Aorta (tissue), 5 donors: ENCODE measurements at places on chromosomes 6 and 20. TPM values are rescaled to one million over a fixed set of nuclear protein-coding genes. Genes with fewer than 3 reads are reported as not detected.

The LRRN4 gene
- not detected for total RNA-seq

The MEP1A gene
- total RNA-seq, result not detected

The HSPA1L gene
- 1.9 TPM for total RNA-seq

The RIN2 gene
- total RNA-seq, result 67.0 TPM

The CCN2 gene
- 1,507 TPM for total RNA-seq

The CCN6 gene
- total RNA-seq, result not detected

The XPO5 gene
- total RNA-seq, result 30.6 TPM

The DCDC2 gene
- total RNA-seq, result not detected

The PM20D2 gene
- 22.7 TPM for total RNA-seq
